ENCODE measurements at places on chromosomes 7 and 10. TPM values are rescaled to one million over a fixed set of nuclear protein-coding genes. Genes with fewer than 3 reads are reported as not detected.

Gene TAS2R41
- total RNA-seq, result not detected

- no peak for DNase-seq
Observed at GRCh38 chr7:39429421-39429820, 136.8 kb upstream of the YAE1 start.

- DNase-seq, result no peak
Observed at GRCh38 chr7:50436133-50436806, 13.9 kb downstream of the FIGNL1 start.

GRCh38 chr7:156932006-156932405, 17.5 kb upstream of the NOM1 start:
- DNase-seq, result no peak

GRCh38 chr7:103699032-103699431, 253.0 kb upstream of the SLC26A5 start:
- no peak for DNase-seq

- no peak for DNase-seq
Observed at GRCh38 chr10:71231206-71231605, 18.8 kb downstream of the UNC5B start.

DNA sequence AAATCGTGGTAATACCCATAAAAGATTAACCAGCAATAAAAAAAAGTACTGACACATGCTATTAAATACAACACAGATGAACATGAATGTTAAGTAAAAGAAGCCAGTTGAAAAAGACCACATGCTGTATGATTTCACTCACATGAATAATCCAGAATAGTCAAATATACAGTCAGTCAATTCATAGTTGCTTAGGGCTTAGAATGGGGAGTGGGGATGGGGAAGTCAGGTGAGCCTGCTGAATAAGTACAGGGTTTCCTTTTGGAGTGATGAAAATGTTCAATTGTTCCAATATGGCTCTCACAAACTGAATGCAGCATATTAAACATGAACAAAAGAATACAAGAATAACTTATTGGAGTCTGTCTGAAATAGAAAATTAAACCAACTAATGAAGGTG, 1.8 kb downstream of the COA1 start:
- DNase-seq, result no peak
